ENCODE measurements at places on chromosomes 5 and 9. TPM values are rescaled to one million over a fixed set of nuclear protein-coding genes. Genes with fewer than 3 reads are reported as not detected.

DNA sequence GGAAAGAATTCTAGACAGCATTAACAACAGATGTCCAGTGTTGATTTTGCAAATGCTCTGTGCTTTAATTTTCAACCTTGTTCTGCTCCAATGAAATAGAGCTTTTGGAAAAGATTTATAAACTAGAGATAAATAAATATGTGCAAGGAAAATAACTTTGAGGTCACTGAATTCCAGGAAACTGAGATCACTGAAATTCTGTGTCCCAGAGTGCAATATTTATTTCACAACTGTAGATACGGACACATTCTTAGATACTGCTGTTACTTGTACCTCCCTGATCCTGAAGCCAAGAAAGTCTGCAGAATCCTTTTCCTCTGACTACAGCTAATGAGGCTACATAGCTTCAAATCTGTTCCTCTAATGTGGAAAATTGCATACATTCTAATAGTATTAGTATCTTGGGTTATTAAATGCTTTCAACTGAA, 222.9 kb downstream of the DOCK8 start:
- H3K4me3 ChIP-seq, result no peak overlapping the region
- peaks cover 2% of the 10 kb centered on the region for H3K27me3 ChIP-seq
- no peak overlapping the region for H3K27ac ChIP-seq
- no peaks in the 10 kb centered on the region for H3K36me3 ChIP-seq

CHSY3 gene
- total RNA-seq, result 1.3 TPM

RAI14 gene
- total RNA-seq, result 82.7 TPM

- H3K4me3 ChIP-seq, result no peak overlapping the region
- peaks cover 16% of the 10 kb centered on the region for H3K4me1 ChIP-seq
- peaks cover 49% of the 10 kb centered on the region for H3K36me3 ChIP-seq
- H3K27me3 ChIP-seq, result no peaks in the 10 kb centered on the region
These were observed 69.4 kb downstream of the PSMB7 start for GRCh38 chr9:124345751-124346281.

GRCh38 chr5:122723606-122724352, 51.1 kb upstream of the SNX2 start:
- H3K27ac ChIP-seq, result no peak overlapping the region
- H3K27me3 ChIP-seq, result no peaks in the 10 kb centered on the region
- peaks cover 2% of the 10 kb centered on the region for H3K4me1 ChIP-seq
- peak; percentile 67 for DNase-seq
- no peak overlapping the region for H3K4me3 ChIP-seq

- H3K27me3 ChIP-seq, result no peaks in the 10 kb centered on the region
- DNase-seq, result no peak
- no peaks in the 10 kb centered on the region for H3K4me1 ChIP-seq
- H3K36me3 ChIP-seq, result no peaks in the 10 kb centered on the region
These were observed 38.1 kb upstream of the VLDLR start for GRCh38 chr9:2583308-2584013.

SEMA6A gene
- total RNA-seq, result 0.26 TPM

FAM13B gene
- 25.1 TPM for total RNA-seq

PRDM9 gene
- not detected for total RNA-seq

ZNF300 gene
- 9.9 TPM for total RNA-seq

GRCh38 chr5:75040973-75041372, 11.4 kb downstream of the GCNT4 start:
- peak; percentile 55 for DNase-seq
- peaks cover 2% of the 10 kb centered on the region for H3K4me1 ChIP-seq
- H3K27ac ChIP-seq, result no peak overlapping the region
- H3K36me3 ChIP-seq, result no peaks in the 10 kb centered on the region
- H3K27me3 ChIP-seq, result no peaks in the 10 kb centered on the region
- no peak overlapping the region for H3K4me3 ChIP-seq

IFNB1 gene
- 0.17 TPM for total RNA-seq

- no peaks in the 10 kb centered on the region for H3K4me1 ChIP-seq
- H3K27ac ChIP-seq, result no peak overlapping the region
- H3K27me3 ChIP-seq, result no peaks in the 10 kb centered on the region
- no peaks in the 10 kb centered on the region for H3K36me3 ChIP-seq
- DNase-seq, result no peak
These were observed 150.6 kb downstream of the GNA14 start for GRCh38 chr9:77497322-77498198.

NPDC1 gene
- total RNA-seq, result 15.7 TPM
